ENCODE measurements at places on chromosomes 4 and X. TPM values are rescaled to one million over a fixed set of nuclear protein-coding genes. Genes with fewer than 3 reads are reported as not detected.

- DNase-seq: no peak
These were observed 18.9 kb upstream of the MSMO1 start for GRCh38 chr4:165308606-165309005.

DNA sequence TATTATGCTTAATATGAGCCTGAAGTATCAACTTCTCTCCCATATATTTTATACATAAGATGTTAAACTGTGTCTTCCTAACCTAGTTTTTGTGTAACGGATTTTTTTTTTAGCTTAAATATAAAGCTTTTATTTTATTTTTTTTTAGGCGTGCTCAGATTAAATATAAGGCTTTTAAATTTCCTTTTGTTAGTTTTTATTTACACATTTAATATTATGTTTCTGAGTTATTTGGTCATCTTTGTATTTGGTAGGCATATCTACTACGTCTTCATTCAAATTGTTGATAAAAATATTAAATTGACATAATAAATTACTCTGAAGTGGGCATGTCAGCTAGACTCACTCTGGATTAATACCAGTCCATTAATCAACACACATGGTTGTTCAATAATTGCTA, 4.2 kb downstream of the SLAIN2 start:
- DNase-seq: no peak

DNA sequence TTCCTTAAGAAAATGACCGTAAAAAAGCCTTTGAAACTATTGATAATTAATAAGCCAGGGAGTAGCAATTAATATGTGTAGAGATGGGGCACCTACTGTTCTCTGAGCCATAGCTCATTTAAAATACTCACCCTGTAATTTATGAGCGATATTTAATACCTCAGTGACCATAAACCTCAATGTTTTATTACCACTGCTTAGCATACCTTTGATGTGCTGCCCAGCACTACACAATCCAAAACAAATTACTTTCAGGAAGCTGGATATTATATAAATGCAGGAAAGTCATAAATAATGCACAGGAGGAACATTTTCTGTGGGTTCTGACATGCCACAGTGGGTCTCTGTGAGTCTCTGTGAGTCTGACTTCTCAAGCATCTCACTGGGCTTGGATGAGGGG, 166.1 kb upstream of the RPL34 start:
- no peak for DNase-seq

DNA sequence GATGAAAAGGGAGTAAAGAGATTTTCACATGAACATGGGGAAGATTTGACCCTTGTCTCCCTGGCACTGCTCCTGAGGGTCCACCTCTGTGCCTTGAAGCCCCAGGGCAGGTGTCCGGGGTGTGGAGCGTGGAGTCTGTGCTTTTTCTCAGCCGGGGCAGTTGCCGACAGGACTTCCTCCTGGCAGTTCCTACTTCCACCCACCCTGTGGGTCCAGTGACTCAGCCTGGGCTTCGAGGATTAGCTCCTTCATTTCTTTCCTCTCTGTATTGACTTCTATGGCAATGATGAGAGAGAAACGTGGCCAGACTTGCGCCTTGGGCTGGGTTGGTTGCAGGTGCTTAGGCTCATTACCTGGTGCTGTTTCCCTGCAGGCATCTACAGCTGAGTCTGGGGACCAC, 35.9 kb upstream of the CLCN4 start:
- DNase-seq: no peak

GRCh38 chr4:6180841-6181631, 19.3 kb downstream of the JAKMIP1 start:
- DNase-seq: no peak

DNA sequence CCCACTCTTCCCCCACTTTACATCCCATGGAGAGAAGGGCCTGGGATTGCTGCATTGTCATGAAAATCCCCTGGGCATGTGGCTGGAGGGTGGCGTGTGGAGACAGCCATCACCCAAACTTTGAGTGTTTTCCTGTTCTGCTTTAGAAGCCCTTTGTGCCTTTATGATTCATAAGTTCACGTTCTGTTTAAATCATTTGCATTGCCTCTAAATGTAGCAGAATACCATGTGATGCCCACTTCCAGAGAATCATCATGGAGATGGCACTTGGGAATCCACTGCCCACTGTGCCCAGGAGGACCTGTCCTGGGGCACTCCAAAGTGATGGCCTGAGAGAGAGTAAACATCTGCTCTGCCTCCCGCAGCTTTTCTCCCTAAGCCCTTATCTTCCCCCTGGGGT, 52.8 kb downstream of the MED28 start:
- DNase-seq: no peak

DNA sequence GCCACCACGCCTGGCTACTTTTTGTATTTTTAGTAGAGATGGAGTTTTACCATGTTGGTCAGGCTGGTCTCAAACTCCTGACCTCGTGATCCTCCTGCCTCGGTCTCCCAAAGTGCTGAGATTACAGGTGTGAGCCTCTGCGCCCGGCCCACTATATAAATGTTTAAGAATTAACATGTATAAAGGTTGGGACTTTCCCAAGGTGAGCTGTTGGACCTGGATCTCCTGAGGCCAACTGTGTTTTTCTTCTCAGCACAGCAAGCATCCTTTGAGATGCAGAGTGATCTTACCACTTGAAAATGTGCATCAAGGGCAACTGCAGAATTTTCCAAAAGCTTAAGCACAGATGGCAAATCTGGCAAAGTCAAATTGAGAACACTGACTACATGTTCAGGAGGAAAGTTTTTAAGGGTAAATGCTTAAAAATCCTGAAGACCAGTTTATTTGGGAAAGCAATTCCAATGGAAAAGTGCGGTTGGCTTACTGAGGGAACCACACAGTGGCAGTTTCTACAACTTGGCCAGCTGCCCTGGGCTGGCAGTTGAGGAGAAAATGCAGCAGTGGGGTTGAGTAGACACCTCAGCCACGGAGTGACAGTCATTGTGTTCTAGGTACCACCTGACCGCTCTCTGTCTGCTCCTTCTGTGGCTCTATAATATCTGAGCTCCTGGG, 168.9 kb downstream of the CBR4 start:
- no peak for DNase-seq

DNA sequence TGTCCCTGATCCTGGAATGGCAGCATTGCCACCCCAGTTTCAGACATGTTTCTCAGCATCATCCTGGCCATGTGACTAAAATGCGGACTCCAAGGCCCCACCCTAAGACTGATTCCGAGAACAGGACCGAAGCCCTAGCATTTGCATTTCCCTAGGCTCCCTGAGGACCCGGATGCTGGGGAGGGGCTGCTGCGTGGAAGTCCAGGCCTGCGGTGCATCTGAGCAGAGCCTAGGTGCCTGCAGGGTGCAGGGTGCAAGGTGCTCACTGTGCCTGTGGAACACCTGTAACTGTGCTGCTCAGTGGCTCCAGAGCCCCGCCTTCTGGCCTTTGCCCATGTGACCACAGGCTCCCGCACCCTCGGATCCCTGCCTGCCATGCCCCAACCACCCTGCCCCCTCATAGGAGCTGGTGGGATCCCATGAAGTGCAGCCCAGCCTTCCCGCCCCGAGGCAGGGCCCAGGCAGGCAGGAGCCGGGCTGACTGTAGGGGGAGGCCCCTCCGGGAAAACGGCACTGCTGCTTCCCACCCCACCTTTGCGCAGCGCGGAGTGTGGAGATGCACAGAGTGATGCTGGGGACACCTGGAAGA, 14.9 kb downstream of the PNMA6F start:
- DNase-seq: no peak

GRCh38 chr4:10168151-10168550, 51.6 kb upstream of the WDR1 start:
- DNase-seq: no peak

DNA sequence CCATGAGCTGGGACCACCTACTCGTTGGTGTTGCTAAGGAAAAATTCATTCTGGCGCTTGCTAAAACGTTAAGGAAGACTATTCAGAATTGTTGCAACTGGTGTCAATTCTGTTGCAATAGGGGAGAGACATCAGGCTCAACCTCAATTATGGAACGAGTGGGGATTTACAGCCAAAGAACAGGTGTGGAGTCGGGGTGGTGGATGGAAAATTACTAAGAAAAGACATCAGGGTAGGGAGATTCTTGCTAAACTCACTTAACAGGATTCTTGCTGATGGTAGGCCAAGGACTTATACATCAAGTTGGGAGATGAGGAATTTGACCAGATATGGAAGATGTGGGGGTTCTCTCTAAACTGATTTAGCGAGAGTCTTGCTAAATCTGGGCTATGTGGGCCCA, 139.7 kb downstream of the TENM3 start:
- DNase-seq: no peak

- no peak for DNase-seq
These were observed 135.5 kb downstream of the ARHGAP24 start for GRCh38 chr4:85610450-85610849.

- no peak for DNase-seq
These were observed 54.8 kb upstream of the GEMIN8 start for GRCh38 chrX:14084466-14084865.

DNA sequence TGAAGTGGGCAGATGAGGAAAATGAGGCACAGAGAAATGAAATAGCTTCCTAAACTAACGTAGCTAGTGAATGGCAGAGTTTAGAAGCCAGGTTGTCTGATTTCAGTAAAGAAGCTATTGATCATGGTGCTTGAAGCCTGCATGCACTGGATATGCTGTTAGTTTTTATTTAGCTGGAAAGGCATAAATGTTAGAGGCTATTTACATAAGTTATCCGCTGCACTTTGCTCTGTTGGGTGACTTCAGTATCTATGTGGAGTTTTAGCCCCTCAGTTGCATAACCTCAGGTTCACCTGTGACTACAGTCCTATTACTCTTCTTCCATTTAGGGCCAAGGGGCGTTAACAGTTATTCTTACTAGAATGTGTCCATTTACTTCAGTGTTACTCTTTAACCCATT, 522.4 kb upstream of the RPS6KA3 start:
- DNase-seq: no peak

GRCh38 chrX:29746326-29746725, 469.0 kb upstream of the MAGEB2 start:
- DNase-seq: no peak

DNA sequence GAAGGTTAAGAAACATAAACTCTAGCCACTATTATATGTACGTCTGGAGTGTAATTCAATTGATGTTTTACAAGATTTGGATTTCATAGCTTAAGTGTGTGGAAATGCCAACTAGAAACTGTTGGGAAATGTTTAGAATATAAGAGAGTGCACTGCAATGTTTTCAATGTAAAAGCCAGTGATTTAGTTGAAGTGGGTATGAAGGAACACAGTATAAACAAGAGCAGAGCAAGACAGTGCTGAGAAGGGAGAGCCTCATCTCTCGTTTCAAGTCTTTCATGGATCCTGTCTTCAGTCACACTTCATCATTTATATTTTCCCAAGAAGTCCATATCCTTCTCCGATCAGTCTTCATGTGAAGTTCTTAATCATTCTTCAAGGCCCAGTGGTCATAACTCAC, 163.9 kb upstream of the ETNPPL start:
- DNase-seq: no peak

- DNase-seq: no peak
These were observed 433.6 kb downstream of the GASK1B start for GRCh38 chr4:157739242-157739641.

GRCh38 chr4:143399113-143399949, 62.7 kb downstream of the GAB1 start:
- DNase-seq: no peak

DNA sequence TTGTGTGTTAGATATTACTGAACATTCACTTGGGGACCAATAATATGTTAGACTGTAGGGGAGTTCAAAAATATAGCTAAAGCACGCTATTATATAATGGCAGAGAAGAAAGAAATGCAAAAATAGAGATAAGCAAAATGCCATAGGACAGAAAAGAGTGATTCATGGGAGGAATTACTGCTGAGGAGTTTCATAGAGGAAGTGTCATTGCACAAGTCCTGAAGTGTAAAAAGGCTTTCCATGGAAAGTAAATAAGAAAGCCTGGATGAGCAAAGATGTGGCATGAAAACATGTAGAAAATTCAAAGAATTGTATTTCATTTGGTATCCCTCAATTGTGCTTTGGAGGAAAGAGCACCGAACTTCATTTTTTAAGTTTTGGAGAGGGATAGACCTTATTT, 14.5 kb downstream of the HMGB2 start:
- no peak for DNase-seq

Gene P2RY10
- 0.57 TPM for total RNA-seq

Gene WDFY3
- 46.3 TPM for total RNA-seq

Gene NWD2
- 0.22 TPM for total RNA-seq

Gene VCX3A
- not detected for total RNA-seq

Gene GRIPAP1
- 32.0 TPM for total RNA-seq

Gene XAGE1B
- not detected for total RNA-seq

Gene GAGE2A
- total RNA-seq: 0.86 TPM

Measured in colonic mucosa (tissue), 4 donors.